KBM-7 (cell line): ENCODE measurements at places on chromosomes 2 and 18.

DNA sequence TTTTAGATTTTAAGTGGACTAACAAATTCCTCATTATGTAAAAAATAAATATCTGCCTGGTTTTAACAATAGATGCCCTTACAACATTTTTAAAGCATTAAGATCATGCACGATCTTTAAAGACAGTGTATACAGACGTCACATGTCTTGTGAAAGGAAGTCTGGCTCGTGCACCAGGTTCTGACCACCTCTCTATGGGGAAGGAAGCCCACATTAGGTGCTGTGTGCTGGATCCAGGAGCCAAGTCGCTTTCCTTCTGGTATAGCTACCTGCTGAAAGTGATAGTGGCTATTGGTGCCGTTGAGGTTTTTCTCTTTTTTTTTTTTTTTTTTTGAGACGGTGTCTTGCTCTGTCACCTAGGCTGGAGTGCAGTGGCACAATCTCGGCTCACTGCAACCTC, 116.5 kb downstream of the NCK2 start:
- DNase-seq, result no peak

- DNase-seq, result no peak
These were observed 112.1 kb downstream of the NFATC1 start for GRCh38 chr18:79507546-79508480.

- DNase-seq, result no peak
These were observed 650 bp downstream of the ORMDL1 start for GRCh38 chr2:189783451-189783926.

DNA sequence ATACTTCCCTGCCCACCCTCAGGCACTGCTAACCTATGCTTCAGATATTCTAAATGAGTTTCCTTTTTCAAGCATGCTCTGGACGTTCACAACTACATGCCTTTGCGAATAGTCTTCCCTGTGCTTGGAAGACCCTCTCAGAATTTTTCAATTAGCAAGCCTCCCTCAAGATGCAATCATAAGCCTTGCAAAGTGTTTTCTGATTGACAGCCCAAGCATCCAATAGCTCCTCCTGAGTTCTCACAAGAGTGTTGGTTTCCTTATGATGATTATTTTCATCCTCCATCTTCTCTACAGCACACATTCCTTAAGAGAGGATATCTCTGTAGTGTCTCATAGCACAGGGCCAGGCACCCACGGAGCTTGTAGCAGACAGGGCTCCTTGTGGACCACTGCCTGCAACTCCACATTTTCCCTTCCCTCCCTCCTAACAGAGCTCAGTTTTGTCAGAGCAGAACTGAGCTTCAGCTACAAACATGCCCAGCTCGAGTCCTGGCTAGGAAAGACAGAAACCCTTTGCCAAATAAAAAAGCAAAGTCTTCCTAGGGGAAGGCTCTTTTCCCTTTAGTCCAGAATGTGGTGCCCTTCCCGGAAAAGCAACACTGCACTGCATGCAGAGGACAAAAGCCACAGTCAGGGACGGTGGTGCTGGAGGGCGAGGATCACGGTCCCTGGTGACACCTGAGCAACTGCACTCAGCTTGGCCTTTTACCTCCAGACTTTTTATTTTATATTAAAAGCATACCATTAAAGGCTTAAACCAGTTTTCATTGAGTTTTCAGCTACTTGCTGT, 819.8 kb upstream of the ID2 start:
- no peak for DNase-seq

- no peak for DNase-seq
These were observed 70.6 kb downstream of the COPS8 start for GRCh38 chr2:237156031-237156856.

DNA sequence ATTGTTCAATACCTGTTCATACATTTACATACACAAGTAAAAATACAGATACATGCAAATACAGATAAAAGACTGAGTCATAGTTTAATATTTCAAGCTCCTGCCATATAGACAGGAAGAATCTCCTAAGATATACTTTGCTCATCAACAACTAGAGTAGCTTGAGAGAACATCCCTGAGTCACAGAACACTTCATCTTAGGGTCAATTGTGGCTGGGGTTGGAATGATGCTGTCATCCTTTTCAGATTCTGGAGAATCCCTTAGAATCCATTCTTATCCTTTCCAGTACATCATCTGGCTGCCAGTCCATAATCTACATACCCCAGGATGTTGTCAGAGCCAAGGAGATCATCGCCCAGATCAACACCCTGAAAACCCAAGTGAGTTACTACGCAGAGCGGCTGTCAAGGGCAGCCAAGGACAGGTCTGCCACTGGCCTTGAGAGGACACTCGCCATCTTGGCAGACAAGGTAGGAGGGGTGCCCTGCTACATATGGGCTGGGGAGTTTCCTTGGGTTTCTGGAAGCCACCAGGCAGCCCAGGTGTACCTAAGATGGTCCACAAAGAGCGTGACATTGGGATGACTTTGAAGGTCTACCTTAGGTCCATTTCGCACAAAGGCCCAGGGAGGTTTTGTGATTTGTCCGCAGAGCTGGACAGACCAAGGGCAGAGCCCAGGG, 55.7 kb downstream of the COA5 start:
- DNase-seq, result no peak

GRCh38 chr2:10915236-10915635, 3.5 kb downstream of the KCNF1 start:
- DNase-seq, result no peak

- no peak for DNase-seq
These were observed 33.0 kb downstream of the ITGB1BP1 start for GRCh38 chr2:9390151-9390850.

DNA sequence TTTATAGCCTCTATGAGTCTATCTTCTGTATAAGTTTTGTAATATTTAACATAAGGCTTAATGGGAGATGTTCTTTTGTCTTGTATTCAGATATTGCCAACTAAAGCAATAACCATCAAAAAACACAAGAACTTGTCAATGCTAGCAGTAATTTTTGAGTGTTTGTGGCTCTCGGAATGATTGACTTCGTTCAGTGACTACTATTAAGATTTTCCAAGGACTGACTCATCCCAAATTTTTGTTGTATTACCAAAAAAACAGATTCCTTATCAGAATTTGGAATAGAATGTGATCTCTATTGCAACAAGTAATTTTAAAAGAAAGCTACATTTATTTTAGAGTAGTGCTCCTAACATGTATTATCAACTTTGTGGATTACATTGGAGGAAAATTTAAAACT, 8.1 kb downstream of the NABP1 start:
- no peak for DNase-seq

- DNase-seq, result no peak
These were observed 126.5 kb upstream of the ITGA6 start for GRCh38 chr2:172300851-172301250.

GRCh38 chr2:60152226-60152833, 401.1 kb downstream of the BCL11A start:
- DNase-seq, result peak; percentile 61

DNA sequence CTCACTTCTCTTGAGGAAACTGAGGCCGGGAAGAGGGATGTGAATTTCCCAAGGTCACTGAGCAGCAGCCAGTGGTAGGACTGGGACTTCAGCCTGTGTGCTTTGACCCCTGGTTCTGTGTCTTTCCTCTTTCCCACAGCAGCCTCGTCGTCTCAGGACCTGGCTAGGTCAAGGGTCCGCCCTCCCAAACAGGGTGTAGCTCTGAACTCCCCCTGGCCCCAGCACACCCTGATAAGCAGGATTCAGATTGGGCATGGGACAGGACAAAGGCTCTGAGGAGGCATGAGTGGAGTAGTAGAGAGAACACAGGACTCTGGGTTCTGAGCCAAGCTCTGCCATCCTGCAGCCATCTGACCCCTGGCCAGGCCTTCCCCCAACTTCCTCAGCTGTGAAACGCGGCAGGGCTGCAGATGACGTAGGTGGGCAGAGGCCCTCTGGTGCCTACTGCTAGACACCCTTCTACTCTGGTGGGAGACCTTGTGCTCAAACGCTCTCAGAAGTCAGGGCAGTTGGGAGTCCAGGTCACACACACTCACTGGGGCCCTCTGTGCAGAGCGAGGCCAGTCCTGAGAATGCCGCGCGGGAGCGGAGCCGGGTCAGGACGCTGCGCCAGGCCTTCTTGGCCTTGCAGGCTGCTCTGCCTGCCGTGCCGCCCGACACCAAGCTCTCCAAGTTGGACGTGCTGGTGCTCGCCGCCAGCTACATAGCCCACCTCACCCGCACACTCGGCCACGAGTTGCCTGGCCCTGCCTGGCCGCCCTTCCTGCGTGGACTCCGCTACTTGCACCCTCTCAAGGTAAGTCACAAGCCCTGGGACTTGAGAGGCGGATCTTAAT, 984 bp downstream of the TCF23 start:
- DNase-seq, result no peak

DNA sequence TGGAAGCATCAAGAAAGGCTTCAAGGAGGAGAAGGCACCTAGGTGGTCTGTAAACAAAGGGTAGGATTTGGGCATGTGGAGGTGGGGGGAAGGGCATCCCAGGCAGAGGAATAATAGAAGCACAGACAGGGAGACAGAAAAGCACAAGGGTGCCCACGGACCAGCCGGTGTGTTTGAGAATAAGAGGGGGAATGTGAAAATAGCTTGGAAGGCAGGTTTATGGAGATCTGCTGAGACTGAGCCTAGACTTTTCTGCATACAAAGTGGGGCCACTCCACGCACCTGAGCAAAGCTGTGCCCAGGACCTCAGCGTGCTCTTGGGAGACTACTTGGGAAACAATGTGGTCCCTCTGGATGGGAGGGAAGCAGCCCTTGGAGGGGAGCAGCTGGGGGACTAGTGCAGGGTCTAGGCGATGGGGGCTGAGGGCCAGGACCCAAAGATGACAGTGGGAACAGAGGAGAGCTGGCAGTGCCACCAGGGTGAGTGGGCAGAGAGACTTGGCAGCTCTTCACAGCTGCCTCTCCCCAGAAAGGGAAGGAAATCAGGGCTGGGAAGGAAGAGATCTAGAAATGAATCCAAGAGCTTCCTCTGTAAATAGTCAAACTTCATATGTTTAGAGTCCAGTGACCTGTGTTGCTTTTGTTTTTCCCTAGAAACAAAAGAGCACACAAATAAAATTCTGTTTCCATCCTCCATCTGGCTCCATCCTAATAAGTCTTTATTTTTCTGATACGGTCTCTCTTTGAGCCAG, 110.7 kb upstream of the SMAD7 start:
- DNase-seq, result no peak

- no peak for DNase-seq
These were observed 47.0 kb downstream of the PARD6G start for GRCh38 chr18:80200171-80200931.
